ENCODE measurements at places on chromosomes 7 and 10. TPM values are rescaled to one million over a fixed set of nuclear protein-coding genes. Genes with fewer than 3 reads are reported as not detected.

Gene CCDC136
- 18.3 TPM for total RNA-seq

Gene PLAC9
- 113 TPM for total RNA-seq

Gene LIPJ
- 0.87 TPM for total RNA-seq

Gene DKK1
- total RNA-seq = 0.96 TPM

Gene RET
- total RNA-seq = 2.5 TPM

Gene MEIG1
- total RNA-seq = not detected
